Tracheal epithelial cell (primary cell): ENCODE measurements at places on chromosomes 7 and 10. TPM values are rescaled to one million over a fixed set of nuclear protein-coding genes. Genes with fewer than 3 reads are reported as not detected.

KAZALD1 gene
- 0.64 and 1.2 TPM in 2 replicates for total RNA-seq

VGF gene
- 0.24 TPM in 1 of 2 replicates, not detected in the other for total RNA-seq

TFEC gene
- total RNA-seq, result under 0.01 TPM in 1 of 2 replicates, not detected in the other

CLEC2L gene
- total RNA-seq, result not detected in 2 replicates

PPP1R3C gene
- 6.0 and 16.9 TPM in 2 replicates for total RNA-seq

ENTPD1 gene
- total RNA-seq, result under 0.01 TPM in 1 of 2 replicates, not detected in the other

BMPER gene
- total RNA-seq, result under 0.01 and 0.48 TPM in 2 replicates

OGDHL gene
- total RNA-seq, result 0.21 and 1.2 TPM in 2 replicates

MOGAT3 gene
- total RNA-seq, result not detected in 2 replicates

CTAGE8 gene
- total RNA-seq, result 1.9 and 2.8 TPM in 2 replicates

IFIT1 gene
- total RNA-seq, result 3.4 TPM in 1 of 2 replicates, not detected in the other

HABP2 gene
- total RNA-seq, result 0.24 TPM in 1 of 2 replicates, not detected in the other

PON2 gene
- total RNA-seq, result 52.0 and 82.4 TPM in 2 replicates

AIMP2 gene
- 85.3 and 109 TPM in 2 replicates for total RNA-seq

NEUROD6 gene
- not detected in 2 replicates for total RNA-seq

HOXA2 gene
- total RNA-seq, result not detected in 2 replicates

HOXA9 gene
- total RNA-seq, result 4.3 TPM in 1 of 2 replicates, not detected in the other

PNLIPRP3 gene
- total RNA-seq, result 13.0 and 68.0 TPM in 2 replicates

GPRIN2 gene
- total RNA-seq, result 0.85 and 10.4 TPM in 2 replicates

ZCCHC24 gene
- total RNA-seq, result 0.96 and 1.5 TPM in 2 replicates

NPFFR1 gene
- not detected in 2 replicates for total RNA-seq

CRYGN gene
- total RNA-seq, result not detected in 2 replicates

PNLIPRP1 gene
- total RNA-seq, result not detected in 2 replicates

EBLN1 gene
- not detected in 2 replicates for total RNA-seq

CDK1 gene
- total RNA-seq, result 3.2 and 12.8 TPM in 2 replicates
